Spinal cord (tissue), 10 donors: ENCODE measurements at places on chromosomes 6 and 20. TPM values are rescaled to one million over a fixed set of nuclear protein-coding genes. Genes with fewer than 3 reads are reported as not detected.

The PHF3 gene
- polyA plus RNA-seq, result 38.2 TPM

The ADAM33 gene
- polyA plus RNA-seq, result 46.3 TPM

The DNMT3B gene
- 5.2 TPM for polyA plus RNA-seq

The BNIP5 gene
- polyA plus RNA-seq, result not detected

The TNNC2 gene
- polyA plus RNA-seq, result 8.8 TPM

The OR14J1 gene
- polyA plus RNA-seq, result 0.06 TPM

The METTL24 gene
- polyA plus RNA-seq, result 3.9 TPM

The BPI gene
- polyA plus RNA-seq, result 5.0 TPM

The NKAIN4 gene
- polyA plus RNA-seq, result 153 TPM

The SMIM26 gene
- polyA plus RNA-seq, result 57.0 TPM

The BMP2 gene
- 6.2 TPM for polyA plus RNA-seq

The HCRTR2 gene
- 6.1 TPM for polyA plus RNA-seq
